ENCODE measurements at places on chromosomes 7 and 10.

GRCh38 chr10:110361800-110362456 is 57.2 kb upstream of the SMNDC1 start:
- no peaks in the 10 kb centered on the region for H3K27me3 ChIP-seq
- DNase-seq, result no peak
- H3K4me3 ChIP-seq, result no peak overlapping the region
- peaks cover 11% of the 10 kb centered on the region for H3K4me1 ChIP-seq

DNA sequence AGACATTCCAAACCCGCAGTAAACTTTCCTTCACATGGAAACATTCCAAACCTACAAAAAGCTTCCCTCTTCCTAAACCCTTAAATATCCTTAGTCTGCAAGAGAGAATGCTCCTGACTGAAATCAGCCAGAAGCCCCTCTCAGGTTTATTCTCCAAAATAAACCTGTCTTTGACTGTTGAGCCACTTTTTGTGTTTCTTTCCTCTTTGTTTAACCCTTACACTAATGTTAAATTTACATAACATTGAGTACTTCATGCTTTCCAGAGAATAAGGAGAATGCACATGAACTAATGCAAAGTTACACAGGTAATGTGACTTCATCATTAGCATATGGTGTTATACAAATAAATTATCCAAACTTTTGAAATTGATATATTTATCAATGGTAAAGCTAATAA is 262.6 kb upstream of the PRKCQ start:
- H3K27ac ChIP-seq, result no peak overlapping the region
- no peak for DNase-seq
- H3K4me1 ChIP-seq, result no peaks in the 10 kb centered on the region

DNA sequence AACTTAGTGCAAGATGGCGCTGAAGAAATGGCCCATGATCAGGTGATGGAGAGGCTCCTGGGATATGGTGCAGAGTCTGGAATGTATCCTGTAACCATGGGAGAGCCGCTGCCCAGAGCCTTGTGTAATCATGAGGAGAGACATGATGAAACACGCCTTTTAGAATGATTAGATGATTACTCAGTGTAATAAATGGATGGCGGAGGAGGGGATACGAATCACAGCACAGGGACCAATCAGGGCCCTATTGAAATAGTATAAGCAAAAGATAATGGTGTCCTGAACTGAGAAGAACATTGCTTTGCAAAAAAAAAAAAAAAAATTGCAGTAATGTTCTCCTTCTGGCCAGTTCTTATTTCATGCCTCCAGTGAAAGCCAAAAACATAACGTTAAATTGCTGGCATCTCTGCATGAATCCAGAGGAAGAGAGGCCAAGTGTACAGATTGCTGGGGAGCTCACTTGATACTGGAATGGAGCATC is 668.5 kb upstream of the AUTS2 start:
- no peak overlapping the region for H3K27ac ChIP-seq
- no peak overlapping the region for H3K4me3 ChIP-seq
- no peaks in the 10 kb centered on the region for H3K36me3 ChIP-seq
- DNase-seq, result no peak

DNA sequence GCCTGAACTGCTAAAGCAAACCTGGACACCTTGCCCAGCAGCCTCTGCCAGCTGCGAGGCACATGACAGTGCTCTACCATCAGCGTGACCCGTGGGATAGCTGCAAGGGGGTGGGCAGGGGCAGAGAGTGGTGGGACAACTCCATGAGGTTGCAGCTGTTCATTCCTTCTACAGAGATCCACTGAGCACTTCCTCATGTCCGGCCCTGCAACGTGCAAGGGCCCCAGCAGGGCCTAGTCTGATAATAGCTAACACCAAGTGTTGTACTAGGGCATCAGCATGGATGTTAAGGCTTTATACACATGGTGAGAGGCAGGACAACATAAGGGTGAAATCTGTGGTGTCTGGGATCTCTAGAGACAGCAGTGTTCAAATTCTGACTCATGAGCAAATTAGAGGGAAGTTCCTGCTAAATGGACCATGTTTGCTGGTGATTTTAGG is 14.3 kb downstream of the NOD1 start:
- DNase-seq, result no peak
- H3K27me3 ChIP-seq, result no peaks in the 10 kb centered on the region
- H3K36me3 ChIP-seq, result no peaks in the 10 kb centered on the region
- no peaks in the 10 kb centered on the region for H3K4me1 ChIP-seq
- H3K4me3 ChIP-seq, result no peak overlapping the region
- H3K27ac ChIP-seq, result no peak overlapping the region

DNA sequence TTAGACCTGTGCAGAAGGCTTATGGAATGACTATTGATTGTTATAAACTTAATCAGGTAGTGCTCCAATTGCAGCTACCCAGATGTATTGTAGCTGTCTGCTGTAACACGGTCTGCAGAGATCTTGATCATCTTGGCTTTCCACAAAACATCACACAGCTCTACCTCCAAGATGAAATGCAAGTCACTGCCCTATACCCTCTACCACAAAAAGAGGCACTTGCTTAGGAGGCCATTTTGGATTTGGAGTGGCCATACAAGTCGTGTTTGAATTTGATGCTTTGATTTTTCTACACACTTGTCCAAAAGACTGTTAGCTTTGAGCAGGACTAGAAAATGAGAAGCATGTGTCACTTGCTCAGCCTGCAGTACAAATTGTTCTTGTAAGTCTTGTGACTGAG is 377.2 kb downstream of the TNS3 start:
- no peaks in the 10 kb centered on the region for H3K27me3 ChIP-seq
- no peaks in the 10 kb centered on the region for H3K4me1 ChIP-seq
- H3K4me3 ChIP-seq, result no peak overlapping the region
- no peaks in the 10 kb centered on the region for H3K36me3 ChIP-seq
- no peak for DNase-seq

DNA sequence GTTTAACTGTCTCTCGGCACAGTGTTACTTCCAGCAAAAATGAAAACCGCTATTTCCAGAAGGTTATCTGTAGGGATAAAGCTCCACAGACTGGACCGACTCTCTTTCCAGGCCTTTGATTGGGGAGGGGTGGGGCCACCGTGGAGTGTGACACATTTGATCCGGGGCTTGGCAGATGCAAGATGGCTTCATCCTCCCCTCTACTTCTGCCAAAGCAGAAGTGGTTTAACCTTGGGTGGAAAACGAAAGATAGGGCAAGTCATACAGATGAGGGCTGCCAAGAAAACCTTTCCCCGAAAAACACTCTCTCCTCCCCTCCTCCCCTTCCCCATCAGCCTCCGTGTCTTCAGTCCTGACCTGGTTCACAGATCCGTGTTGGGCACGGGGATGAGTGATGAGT is 139.7 kb upstream of the SH2B2 start:
- H3K36me3 ChIP-seq, result no peaks in the 10 kb centered on the region
- H3K4me3 ChIP-seq, result no peak overlapping the region
- DNase-seq, result no peak
- no peaks in the 10 kb centered on the region for H3K4me1 ChIP-seq
- no peaks in the 10 kb centered on the region for H3K27me3 ChIP-seq

- H3K36me3 ChIP-seq, result peaks cover 6% of the 10 kb centered on the region
- peaks cover 3% of the 10 kb centered on the region for H3K4me1 ChIP-seq
- H3K27ac ChIP-seq, result no peak overlapping the region
- DNase-seq, result no peak
- H3K4me3 ChIP-seq, result no peak overlapping the region
Observed at GRCh38 chr7:149855361-149856305, 17.5 kb downstream of the ZNF862 start.

- no peak overlapping the region for H3K4me3 ChIP-seq
- no peaks in the 10 kb centered on the region for H3K27me3 ChIP-seq
- no peak overlapping the region for H3K27ac ChIP-seq
- DNase-seq, result no peak
- H3K36me3 ChIP-seq, result no peaks in the 10 kb centered on the region
Observed at GRCh38 chr7:70178211-70178610, 579.9 kb downstream of the AUTS2 start.

- H3K27ac ChIP-seq, result no peak overlapping the region
- H3K36me3 ChIP-seq, result no peaks in the 10 kb centered on the region
- no peaks in the 10 kb centered on the region for H3K4me1 ChIP-seq
- H3K27me3 ChIP-seq, result no peaks in the 10 kb centered on the region
- H3K4me3 ChIP-seq, result no peak overlapping the region
Observed at GRCh38 chr7:148523550-148523949, 67.0 kb upstream of the C7orf33 start.

DNA sequence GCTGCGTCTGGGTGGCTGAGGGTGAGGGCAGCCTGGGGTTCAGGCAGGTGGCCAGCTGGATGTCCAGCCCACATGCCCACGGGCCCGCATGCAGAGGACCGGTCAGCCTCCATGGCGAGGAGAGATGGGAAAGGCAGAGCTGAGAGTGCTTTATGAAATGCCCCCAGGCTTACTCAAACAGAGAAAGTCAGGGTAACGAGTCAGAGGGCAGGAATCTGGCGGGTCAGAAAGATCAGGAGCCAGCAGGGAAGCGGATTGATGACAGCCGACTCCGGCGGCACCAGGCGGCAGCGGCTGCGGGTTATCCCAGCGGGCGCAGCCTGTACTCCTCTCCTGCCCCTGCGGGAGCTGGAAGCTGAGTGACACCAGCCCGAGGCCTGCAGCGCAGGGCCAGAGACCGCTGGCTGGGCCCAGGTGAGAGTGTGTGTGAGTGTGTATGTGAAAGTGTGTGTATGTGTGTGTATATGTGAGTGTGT is 13.4 kb downstream of the SLC13A4 start:
- no peak overlapping the region for H3K4me3 ChIP-seq
- DNase-seq, result no peak
- no peaks in the 10 kb centered on the region for H3K4me1 ChIP-seq
- H3K27me3 ChIP-seq, result no peaks in the 10 kb centered on the region

DNA sequence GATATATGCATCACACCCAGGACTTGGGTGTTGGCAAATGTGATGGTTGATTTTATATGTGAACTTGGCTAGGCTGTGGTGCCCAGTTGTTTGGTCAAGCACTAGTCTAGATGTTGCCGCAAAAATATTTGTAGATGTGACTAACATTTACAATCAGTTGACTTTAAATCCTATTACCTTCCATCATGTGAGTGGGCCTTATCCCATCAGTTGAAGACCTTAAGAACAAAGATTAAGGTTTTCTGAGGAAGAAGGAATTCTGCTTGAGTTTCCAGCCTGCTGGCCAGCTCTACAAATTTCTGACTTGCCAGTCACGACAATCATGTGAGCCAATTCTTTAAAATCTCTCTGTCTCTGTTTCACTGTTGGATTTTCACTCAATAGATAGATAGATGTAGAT is 20.3 kb downstream of the TSPAN13 start:
- H3K36me3 ChIP-seq, result no peaks in the 10 kb centered on the region
- no peak overlapping the region for H3K27ac ChIP-seq
- no peaks in the 10 kb centered on the region for H3K4me1 ChIP-seq
- DNase-seq, result no peak
- no peak overlapping the region for H3K4me3 ChIP-seq

GRCh38 chr10:132898391-132899053 is 43.8 kb downstream of the CFAP46 start:
- H3K4me1 ChIP-seq, result no peaks in the 10 kb centered on the region
- H3K4me3 ChIP-seq, result no peak overlapping the region
- no peak for DNase-seq
- H3K27me3 ChIP-seq, result no peaks in the 10 kb centered on the region
- H3K36me3 ChIP-seq, result no peaks in the 10 kb centered on the region
- no peak overlapping the region for H3K27ac ChIP-seq

GRCh38 chr7:44403176-44403759 is 77.9 kb upstream of the CAMK2B start:
- no peak overlapping the region for H3K4me3 ChIP-seq
- peaks cover 79% of the 10 kb centered on the region for H3K36me3 ChIP-seq
- no peaks in the 10 kb centered on the region for H3K27me3 ChIP-seq
- no peak for DNase-seq

GRCh38 chr7:131288450-131288849 is 39.2 kb upstream of the MKLN1 start:
- H3K36me3 ChIP-seq, result no peaks in the 10 kb centered on the region

DNA sequence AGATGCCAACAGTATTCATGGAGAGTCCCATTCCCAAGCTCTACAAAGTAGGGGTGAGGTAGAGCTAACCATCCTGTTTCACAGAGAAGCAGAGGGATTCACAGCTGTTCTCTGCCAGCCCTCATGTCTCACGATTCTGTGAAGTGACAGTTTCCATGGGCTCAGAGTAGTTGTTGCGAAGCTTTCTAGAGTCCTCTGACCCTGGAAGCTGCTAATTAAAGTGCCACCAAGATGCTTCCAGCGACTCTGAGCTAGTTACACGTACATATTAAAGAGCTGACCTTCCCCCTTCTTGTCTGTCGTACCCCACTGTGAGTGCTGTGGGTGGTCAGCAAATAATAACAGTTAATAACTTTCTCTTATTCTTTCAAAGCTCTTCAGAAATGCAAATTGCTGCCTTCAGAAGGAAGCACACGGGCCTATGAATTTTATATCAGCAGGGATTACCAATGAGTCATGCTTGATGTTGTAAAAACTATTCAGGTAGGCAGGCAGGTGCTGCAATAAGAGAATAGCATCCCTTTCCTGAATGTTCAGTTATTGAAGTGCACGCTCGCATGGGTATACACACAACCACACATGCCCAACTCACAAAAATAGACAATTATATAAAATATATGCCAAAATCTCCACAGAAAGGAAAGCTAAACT is 34.1 kb downstream of the DNAJB9 start:
- DNase-seq, result no peak
- no peaks in the 10 kb centered on the region for H3K27me3 ChIP-seq
- no peak overlapping the region for H3K27ac ChIP-seq

- H3K36me3 ChIP-seq, result no peaks in the 10 kb centered on the region
- H3K27me3 ChIP-seq, result no peaks in the 10 kb centered on the region
- H3K4me3 ChIP-seq, result no peak overlapping the region
- DNase-seq, result no peak
Observed at GRCh38 chr10:49620286-49620810, 6.5 kb downstream of the CHAT start.

DNA sequence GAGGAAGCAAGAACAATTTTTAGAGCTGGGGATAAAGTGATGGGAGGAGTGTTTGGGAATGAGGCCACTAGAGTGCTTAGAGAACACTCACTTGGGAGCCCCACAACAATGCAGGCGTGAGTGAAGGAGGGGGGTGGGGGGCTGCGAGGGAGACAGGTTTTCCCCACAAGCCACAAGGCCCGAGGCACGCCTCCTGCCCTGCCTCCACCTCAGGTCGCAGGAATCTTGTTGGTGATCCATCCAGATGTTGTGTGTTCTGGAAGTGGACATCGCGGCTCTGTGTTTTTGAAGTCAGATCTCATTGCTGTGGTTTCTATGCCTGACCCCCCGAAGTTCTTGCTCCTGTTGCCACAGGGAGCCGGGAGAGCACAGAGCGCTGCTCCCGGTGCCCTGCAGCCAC is 178.0 kb upstream of the BMPER start:
- H3K4me3 ChIP-seq, result no peak overlapping the region
- DNase-seq, result no peak
- H3K27me3 ChIP-seq, result no peaks in the 10 kb centered on the region
- H3K4me1 ChIP-seq, result no peaks in the 10 kb centered on the region
- no peak overlapping the region for H3K27ac ChIP-seq

- no peak overlapping the region for H3K4me3 ChIP-seq
- no peaks in the 10 kb centered on the region for H3K4me1 ChIP-seq
- no peaks in the 10 kb centered on the region for H3K36me3 ChIP-seq
- H3K27ac ChIP-seq, result no peak overlapping the region
- DNase-seq, result no peak
- no peaks in the 10 kb centered on the region for H3K27me3 ChIP-seq
Observed at GRCh38 chr7:43769791-43770465, 11.4 kb downstream of the BLVRA start.

GRCh38 chr7:150377196-150377595 is 1.9 kb upstream of the ZNF775 start:
- H3K4me3 ChIP-seq, result no peak overlapping the region
- H3K27me3 ChIP-seq, result no peaks in the 10 kb centered on the region
- H3K27ac ChIP-seq, result no peak overlapping the region
- peaks cover 2% of the 10 kb centered on the region for H3K36me3 ChIP-seq
- H3K4me1 ChIP-seq, result peaks cover 4% of the 10 kb centered on the region
